Stimulated activated CD4-positive, alpha-beta T cell treated with anti-CD3 and anti-CD28 coated beads, Interleukin-1b, Interleukin-23, amount 100 ng/mL, for 4 hours (primary cell): ENCODE measurements at places on chromosomes 3 and 15.
A peak's percentile ranks its signal among the peaks of the same experiment; 100 is the strongest.

- no peak for DNase-seq
Observed at GRCh38 chr3:157920822-157921700, 185.2 kb downstream of the SHOX2 start.

DNA sequence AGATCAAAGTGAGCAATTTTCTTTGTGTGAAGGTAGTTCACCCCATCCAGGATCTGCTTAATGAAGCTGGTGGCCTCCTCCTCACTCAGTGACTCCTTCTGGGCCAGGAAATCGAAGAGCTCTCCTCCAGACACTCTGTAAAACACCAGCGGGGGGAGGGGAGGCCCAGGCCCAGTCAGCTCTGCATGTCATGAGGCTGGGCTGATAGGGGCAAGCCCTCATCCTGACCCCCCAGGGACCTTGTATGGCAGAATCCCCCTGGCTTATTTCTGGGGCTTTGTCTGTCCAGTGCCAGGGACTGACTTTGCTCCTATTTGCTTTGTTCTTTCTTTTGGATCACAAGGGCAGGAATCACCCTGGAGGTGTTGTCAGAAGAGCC lies 74.9 kb downstream of the DAPK2 start:
- peak; percentile 22 for DNase-seq

- DNase-seq: no peak
Observed at GRCh38 chr3:31813197-31813596, 167.9 kb downstream of the OSBPL10 start.

DNA sequence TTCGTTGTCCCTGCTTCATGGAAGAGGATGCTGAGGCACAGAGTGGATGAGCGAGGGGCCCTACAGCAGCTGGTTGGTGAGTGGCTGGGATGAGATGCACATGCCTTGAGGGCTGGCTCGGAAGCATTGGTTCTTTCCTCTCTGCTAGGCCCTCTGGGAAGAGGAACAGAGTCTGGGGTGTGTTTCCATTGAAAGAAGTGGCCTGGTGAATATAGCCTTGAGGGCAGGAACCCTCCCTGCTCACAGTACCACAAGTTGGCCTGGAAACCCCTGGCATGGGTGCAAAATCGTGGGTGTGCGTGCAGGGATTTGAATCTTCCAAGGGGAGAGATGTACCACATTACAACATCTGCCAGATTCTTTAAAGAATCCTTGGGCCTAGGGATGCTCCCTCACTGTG lies 37.6 kb upstream of the ANKRD34C start:
- DNase-seq: no peak

- DNase-seq: no peak
Observed at GRCh38 chr15:91548549-91548948, 305.0 kb upstream of the SLCO3A1 start.

GRCh38 chr3:100083209-100083608 lies 31.1 kb downstream of the FILIP1L start:
- DNase-seq: no peak

- DNase-seq: no peak
Observed at GRCh38 chr3:126113733-126114442, 30.0 kb upstream of the SLC41A3 start.

DNA sequence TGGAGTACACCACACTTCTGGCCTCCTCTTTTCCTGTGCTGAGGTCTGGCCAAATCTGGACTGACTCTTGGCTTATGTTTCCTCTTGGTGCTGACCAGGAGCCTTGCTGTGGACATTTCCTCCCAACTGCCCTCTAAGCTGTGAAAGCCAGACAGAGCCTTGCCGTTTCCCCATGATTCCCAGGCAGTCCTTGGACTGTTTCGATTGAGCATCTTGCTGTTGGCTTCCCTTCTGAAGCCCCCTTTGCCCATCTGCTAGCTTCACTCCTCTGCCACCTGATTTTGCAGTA lies 110.5 kb downstream of the EPHB1 start:
- no peak for DNase-seq

DNA sequence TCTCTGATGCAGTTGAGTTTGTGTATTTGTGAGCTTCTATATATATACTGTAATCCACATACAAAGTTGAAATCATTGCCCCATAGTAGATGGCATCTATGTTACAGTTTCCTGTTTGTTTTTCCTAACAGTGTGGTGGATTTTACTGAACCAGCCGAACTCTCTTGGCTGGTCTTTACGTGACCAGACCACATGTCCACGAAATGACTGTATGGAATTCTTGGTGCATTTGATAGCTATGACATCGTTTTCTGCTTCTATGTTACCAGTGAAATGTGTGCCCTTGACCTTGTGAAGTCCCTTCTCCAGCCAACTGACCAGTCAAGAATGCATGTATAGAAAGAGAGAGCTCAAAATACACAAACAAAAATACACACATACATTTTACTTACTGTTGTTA lies 1.8 kb downstream of the KCNMB2 start:
- DNase-seq: no peak

DNA sequence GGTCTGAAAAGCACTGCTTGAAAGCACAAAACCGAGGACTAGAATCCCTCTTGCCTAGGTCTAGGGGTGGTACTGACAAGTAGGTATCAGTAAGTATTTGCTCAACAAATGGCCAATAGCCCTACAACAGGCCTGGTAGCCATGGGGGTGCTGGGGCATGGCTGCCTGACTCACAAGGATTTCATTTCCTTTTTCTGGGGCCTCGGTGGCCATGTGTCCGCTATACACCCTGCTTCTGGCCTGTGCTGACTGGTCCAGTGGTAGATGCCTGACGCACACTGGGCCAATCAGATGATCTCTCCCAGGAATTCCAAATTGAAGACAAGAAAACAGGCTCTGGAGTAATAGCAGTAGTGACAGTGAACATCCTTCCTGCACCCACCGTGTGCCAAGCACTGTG lies 29.4 kb downstream of the MELTF start:
- no peak for DNase-seq

- DNase-seq: no peak
Observed at GRCh38 chr3:118970819-118971218, 63.8 kb downstream of the IGSF11 start.

GRCh38 chr15:98826658-98827057 lies 178.3 kb downstream of the IGF1R start:
- DNase-seq: no peak

DNA sequence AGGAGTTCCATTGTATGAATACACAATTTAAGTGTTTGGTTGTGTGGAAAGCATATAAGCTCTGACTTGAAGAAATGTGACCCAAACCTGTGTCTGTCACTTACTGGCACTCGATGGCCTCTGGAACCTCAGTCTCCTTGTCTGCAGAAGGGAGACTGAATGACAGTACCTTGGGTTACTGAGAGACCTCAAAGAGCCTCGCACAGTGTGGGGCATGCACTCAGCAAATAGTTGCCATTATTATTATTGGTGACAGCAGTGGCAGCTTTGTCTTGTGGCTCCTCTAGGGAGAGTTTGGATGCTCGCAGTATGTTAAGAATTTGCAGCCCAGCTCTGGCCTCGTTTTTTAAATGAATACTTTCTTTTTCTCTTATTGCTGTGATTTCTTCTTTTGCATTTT lies 43.4 kb downstream of the EEFSEC start:
- no peak for DNase-seq

DNA sequence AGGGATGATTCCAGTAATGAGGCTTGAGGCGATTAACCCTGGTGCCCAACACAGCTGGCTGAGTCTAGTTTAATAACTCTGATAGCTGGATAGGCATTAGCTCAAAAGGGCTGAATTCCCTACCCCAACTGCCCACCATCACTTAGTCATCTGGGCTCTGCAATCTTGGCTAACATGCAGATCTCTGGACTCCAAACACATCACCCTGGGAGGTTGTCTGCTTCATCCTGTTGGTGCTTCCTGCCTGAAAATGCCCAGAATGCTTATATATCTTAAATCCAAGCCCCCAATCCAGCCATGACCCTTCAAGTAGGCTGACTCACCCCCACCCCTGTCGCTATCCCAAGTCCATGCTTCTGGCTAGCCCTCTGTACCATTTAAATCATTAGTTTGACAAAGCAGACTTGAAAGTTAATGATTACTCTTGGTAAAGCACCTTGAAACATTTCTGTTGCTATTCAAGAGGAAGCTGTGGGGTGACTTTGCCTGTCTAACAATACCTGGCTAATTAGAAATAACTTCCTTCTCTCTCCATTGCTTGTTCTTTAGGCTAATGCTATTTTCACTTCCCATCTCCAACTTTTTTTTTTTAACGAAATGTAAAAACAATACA lies 107.0 kb upstream of the RORA start:
- DNase-seq: no peak

DNA sequence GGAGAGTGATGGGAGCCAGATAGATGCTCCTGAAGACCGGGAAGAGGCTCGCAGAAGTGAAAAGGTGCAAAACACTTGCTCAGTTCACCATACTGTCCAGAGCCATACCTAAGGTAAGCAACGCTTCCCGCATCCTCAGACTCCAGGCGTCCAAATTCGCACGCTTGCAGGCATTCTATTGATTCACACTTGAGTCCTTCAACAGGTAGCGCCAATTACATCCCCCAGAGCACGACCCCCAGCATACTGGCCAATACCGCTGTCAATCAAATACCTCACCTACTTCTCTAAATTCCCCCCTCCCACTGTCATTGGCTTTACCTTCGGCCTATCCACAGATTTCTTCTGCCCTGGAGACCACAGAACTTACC lies 361 bp upstream of the STXBP5L start:
- no peak for DNase-seq

- DNase-seq: no peak
Observed at GRCh38 chr15:77858792-77859490, 218.6 kb downstream of the TBC1D2B start.

- no peak for DNase-seq
Observed at GRCh38 chr15:74611341-74611740, 4.3 kb upstream of the CLK3 start.

DNA sequence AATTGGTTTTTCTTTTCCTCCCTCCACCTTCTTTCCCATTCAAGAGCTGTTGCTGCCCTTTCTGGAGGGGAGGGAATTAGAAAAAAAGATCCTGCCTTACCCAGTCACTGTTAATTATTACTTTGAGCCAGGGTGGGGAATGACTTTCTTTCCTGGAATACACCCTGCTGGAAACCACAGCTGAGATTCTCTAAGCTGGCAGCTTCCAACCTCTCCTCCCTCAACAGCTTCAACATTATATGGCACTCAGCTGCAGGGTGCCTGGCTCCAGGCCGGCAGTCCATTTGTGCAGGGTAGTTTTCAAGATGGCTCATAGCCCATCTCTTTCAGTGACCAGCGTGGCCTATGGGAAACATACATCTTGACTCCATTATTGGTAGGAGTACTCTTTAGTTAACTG lies 105.8 kb downstream of the UBE3A start:
- no peak for DNase-seq

GRCh38 chr3:27354588-27355203 lies 14.5 kb downstream of the NEK10 start:
- no peak for DNase-seq

- DNase-seq: no peak
Observed at GRCh38 chr3:124396339-124396950, 333.8 kb upstream of the UMPS start.

DNA sequence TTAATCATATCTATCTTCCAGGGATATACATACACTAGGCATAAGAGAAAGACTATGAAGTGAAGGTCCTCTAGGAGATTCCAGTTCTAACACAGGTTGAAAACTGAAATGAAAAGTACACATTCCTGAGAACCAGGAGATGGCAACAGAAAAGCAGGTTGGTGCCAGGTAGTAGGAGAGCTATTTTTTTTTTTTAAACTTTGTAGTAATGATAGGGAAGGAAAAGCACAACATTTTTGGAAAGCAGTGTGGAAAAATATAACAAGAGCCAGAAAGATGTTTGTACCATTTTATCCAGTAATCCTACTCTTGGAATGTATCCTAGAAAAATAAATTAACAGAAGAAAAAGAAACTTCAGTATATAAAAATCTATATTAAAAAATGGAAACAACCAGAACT lies 189.9 kb downstream of the DTWD1 start:
- DNase-seq: no peak

GRCh38 chr3:113211330-113212149 lies at the start of gene BOC:
Gene BOC, plus strand, starts transcription at chr3:113211557. Its CDS starts 38,246 bp downstream, at chr3:113249803.
- no peak for DNase-seq

- no peak for DNase-seq
Observed at GRCh38 chr3:129323651-129324294, 45.1 kb downstream of the HMCES start.

- DNase-seq: no peak
Observed at GRCh38 chr3:70291097-70291482, 21.3 kb downstream of the MDFIC2 start.

- DNase-seq: no peak
Observed at GRCh38 chr3:14949126-14949525, 1.7 kb downstream of the NR2C2 start.

DNA sequence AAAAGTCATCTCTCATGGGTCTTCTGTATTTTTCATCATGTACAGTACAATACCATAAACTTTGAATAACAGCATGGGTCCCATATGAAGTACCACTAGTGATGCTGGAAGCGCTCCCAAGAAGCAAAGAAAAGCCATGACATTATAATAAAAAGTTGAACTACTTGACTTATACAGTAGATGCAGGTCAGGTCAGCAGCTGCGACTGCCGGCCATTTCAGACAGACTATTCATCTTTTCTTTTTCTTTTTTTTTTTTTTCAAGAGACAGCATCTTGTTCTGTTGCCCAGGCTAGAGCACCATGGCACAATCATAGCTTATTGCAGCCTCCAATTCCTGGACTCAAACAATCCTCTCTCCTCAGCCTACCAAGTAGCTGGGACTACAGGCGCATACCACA lies 10.2 kb downstream of the RAF1 start:
- no peak for DNase-seq

DNA sequence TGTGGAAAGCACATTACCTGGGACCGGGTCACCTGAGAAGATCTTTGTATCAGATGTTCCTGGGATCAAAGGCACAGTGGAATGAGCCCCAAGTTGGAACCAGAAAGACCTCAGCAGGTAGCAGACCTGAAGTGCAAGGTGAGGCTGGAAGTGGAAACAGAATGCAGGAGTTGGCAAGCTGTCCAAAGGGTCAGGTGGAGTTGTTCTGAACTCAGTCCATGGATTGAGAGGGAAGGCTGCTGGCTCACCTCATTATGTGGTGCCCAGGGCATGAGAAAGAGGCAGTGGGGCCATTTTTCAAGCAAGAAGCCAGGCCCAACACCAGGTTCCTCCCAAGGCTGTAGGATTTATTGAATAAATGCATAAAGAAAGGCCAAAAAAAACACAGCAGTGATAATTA lies 49.3 kb downstream of the TMEM266 start:
- no peak for DNase-seq

- no peak for DNase-seq
Observed at GRCh38 chr3:172973799-172974198, 167.2 kb downstream of the SPATA16 start.

- DNase-seq: peak; percentile 30
Observed at GRCh38 chr15:98850961-98851572, 156.5 kb downstream of the PGPEP1L start.
